ENCODE measurements at places on chromosomes 7 and 10.

DNA sequence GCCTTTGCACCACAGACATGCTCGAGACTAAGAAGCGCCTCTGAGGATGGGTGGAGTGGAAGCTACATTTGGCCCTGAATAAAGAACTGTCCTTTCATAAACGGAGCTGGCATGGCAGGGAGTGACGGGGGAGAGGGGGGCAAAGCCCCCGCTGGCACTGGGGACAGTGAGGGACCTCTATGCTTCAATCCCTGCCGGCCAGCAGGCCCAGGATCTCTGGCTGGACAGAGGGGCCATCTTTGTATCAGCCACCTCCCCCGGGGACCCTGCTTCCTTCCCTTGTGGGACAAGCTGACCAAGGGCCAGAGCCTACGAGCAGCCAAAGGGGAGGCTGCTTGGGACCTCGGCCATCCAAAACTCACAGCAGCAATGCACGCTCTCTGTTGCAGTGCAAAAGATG is 28.2 kb upstream of the ECHDC3 start:
- DNase-seq: no peak

- DNase-seq: no peak
Measured at GRCh38 chr7:27410812-27411544, 168.4 kb downstream of the EVX1 start.

DNA sequence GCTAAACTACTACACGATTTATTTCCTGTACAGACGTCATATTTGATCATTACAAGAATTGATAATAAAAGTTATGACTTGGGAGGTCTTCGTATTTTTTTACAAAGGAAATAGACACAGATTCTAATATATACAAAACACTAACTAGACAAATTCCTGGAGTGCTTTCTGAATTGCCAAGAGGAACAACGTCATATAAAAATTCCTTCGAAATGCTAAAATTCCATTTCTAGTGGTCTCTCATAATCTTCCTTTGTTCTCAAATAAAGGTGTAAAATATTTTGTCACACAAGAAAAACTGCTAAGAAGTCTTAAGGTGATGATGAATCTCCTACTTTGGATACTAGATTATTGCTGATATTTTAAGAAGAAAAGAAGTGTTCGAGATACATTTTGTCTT is 85.4 kb downstream of the CDK6 start:
- DNase-seq: no peak

GRCh38 chr7:144761493-144761892 is 74.4 kb downstream of the TPK1 start:
- no peak for DNase-seq
